ENCODE measurements at places on chromosomes 3 and 15. TPM values are rescaled to one million over a fixed set of nuclear protein-coding genes. Genes with fewer than 3 reads are reported as not detected.

Gene MAGI1
- 13.8 TPM for total RNA-seq

Gene CD200
- total RNA-seq = 0.76 TPM

Gene MOBP
- total RNA-seq = not detected

- no peaks in the 10 kb centered on the region for H3K36me3 ChIP-seq
- no peaks in the 10 kb centered on the region for H3K27me3 ChIP-seq
- peaks cover 12% of the 10 kb centered on the region for H3K4me1 ChIP-seq
- peak overlapping the region; percentile 41 for H3K4me3 ChIP-seq
- H3K27ac ChIP-seq = peak overlapping the region; percentile 8
Measured at GRCh38 chr15:33126559-33127290, 67.8 kb downstream of the FMN1 start.

GRCh38 chr3:65844370-65844769 is 194.3 kb downstream of the MAGI1 start:
- H3K36me3 ChIP-seq = no peaks in the 10 kb centered on the region
- no peaks in the 10 kb centered on the region for H3K27me3 ChIP-seq
- no peaks in the 10 kb centered on the region for H3K4me1 ChIP-seq
- H3K4me3 ChIP-seq = no peak overlapping the region
- no peak overlapping the region for H3K27ac ChIP-seq
- no peak for DNase-seq

DNA sequence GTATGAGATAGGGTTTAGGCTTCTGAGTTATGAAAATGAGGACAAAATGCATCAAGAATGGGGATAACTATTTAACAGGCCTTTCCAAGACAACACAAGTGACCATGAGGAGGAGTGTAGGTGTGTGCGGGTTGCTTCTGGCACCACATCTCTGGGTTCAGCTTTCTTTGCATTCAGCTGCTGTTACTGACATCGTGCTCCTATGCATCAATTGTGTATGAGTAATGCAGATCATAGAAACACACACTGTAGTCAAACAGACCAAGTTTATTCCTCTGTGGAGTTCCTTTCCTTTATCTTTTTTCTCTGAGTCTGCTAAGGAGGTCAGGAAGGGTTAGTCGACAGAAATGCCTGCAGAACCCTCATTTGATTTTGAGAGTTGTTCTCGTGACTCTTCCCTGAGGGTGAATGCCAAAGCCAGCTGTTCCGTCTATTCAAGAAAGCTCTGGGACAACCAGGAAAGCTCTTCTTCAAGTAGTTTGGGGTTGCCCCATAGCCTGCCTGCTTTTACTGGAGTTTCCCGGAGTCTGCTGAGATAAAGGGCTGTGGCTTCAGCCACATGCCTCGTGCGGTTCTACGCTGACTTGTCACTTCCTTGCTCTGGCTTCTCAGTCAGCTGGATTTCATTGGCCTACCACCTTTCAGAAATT is 136.7 kb upstream of the TLE3 start:
- H3K27ac ChIP-seq = peak overlapping the region; percentile 77
- peak; percentile 93 for DNase-seq
- no peaks in the 10 kb centered on the region for H3K36me3 ChIP-seq
- H3K4me3 ChIP-seq = peak overlapping the region; percentile 6
- H3K27me3 ChIP-seq = no peaks in the 10 kb centered on the region
- H3K4me1 ChIP-seq = peaks cover 36% of the 10 kb centered on the region

DNA sequence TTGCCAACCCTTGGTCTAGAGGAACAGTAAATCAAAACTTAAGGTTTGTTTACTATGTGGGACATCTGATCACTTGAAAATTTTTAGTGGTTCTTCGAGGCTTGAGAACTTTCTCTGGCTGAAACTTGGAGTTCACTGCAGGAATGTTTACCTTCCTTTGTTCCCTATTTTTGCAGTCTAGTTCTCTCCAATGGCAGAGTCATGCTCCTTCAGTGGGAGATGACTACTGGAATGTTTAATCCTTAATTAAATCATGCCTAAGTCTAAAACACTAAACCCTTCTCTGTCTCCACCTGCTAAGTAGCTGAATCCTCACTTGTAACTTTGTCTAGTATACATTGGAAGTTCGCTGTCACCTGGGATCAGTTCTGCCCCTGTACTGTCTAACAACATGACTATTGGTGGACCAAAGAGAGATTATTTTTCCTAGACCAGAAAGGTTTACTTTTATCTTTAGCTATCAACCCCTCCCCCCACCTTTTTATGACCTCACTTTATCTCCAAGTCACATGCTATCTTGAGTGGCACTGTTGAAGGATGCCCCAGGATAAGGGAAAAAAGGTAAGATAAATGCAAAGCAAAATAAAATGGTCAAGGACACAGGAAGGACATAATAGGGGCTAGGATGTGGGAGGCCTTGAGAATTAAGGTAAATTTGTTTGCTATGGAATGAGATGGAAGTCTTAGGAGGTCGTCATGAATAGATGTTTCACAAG is 1.2 kb upstream of the ZNF609 start:
- peaks cover 20% of the 10 kb centered on the region for H3K4me1 ChIP-seq
- DNase-seq = no peak
- H3K4me3 ChIP-seq = peak overlapping the region; percentile 75
- H3K27me3 ChIP-seq = no peaks in the 10 kb centered on the region

Gene ANKRD34C
- not detected for total RNA-seq

Gene GRK7
- not detected for total RNA-seq

- H3K4me1 ChIP-seq = peaks cover 16% of the 10 kb centered on the region
- DNase-seq = peak; percentile 99
- H3K27me3 ChIP-seq = no peaks in the 10 kb centered on the region
Measured at GRCh38 chr3:190566043-190566933, 52.4 kb downstream of the IL1RAP start.

Gene IQCF5
- total RNA-seq = not detected

- no peaks in the 10 kb centered on the region for H3K36me3 ChIP-seq
- no peak overlapping the region for H3K4me3 ChIP-seq
- H3K4me1 ChIP-seq = no peaks in the 10 kb centered on the region
- H3K27ac ChIP-seq = no peak overlapping the region
- H3K27me3 ChIP-seq = no peaks in the 10 kb centered on the region
Measured at GRCh38 chr15:90062462-90062932, 39.8 kb downstream of the IDH2 start.

GRCh38 chr3:127444761-127445160 is 145.8 kb downstream of the TPRA1 start:
- peaks cover 16% of the 10 kb centered on the region for H3K27me3 ChIP-seq
- H3K36me3 ChIP-seq = no peaks in the 10 kb centered on the region
- H3K27ac ChIP-seq = no peak overlapping the region
- H3K4me3 ChIP-seq = no peak overlapping the region
- DNase-seq = no peak
- H3K4me1 ChIP-seq = no peaks in the 10 kb centered on the region

DNA sequence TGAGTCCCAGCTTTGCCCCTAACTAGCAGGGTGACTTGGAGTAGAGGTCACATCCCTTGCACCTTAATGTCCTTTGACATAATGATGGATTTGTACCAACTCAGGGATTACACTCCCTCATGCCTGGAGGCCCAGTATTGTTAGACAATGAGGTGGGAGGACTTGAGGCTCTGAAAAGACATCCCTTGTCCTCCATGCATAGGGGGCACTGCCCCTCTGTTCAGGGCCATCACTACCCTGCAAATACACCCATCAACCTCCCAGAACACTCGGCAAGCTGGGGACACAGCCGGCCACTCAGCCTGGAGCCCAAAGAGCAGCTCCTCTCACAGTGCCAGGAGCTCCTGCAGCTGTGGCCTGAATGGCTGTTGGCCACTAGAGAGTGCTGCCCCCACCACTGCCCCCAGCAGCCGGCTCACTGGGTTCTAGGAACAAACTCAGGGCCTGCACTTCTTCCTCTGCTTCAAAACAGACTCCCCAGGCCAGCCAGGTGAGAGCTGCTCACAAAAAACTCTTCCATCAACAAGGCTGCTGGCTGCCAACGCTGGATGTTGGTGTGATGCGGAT is 90.2 kb downstream of the GABRB3 start:
- H3K4me1 ChIP-seq = no peaks in the 10 kb centered on the region
- no peak overlapping the region for H3K27ac ChIP-seq
- H3K4me3 ChIP-seq = no peak overlapping the region
- H3K36me3 ChIP-seq = no peaks in the 10 kb centered on the region

Gene KBTBD13
- not detected for total RNA-seq

DNA sequence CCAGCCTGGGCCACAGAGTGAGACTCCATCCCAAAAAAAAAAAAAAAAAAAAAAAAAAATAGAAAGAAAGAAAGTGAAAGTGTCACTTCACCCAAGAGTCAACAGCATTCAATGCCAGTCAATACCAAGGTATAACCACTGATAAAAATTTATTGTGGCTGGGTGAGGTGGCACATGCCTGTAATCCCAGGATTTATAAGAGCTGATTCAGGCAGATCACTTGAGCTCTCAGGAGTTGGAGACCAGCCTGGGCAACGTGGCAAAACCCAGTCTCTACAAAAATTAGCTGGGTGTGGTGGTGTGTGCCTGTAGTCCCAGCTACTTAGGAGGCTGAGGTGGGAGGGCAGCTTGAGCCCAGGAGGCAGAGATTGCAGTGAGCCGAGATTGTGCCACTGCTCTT is 46.5 kb upstream of the PIK3CB start:
- no peak overlapping the region for H3K27ac ChIP-seq
- no peak for DNase-seq
- no peaks in the 10 kb centered on the region for H3K4me1 ChIP-seq
- no peaks in the 10 kb centered on the region for H3K27me3 ChIP-seq

DNA sequence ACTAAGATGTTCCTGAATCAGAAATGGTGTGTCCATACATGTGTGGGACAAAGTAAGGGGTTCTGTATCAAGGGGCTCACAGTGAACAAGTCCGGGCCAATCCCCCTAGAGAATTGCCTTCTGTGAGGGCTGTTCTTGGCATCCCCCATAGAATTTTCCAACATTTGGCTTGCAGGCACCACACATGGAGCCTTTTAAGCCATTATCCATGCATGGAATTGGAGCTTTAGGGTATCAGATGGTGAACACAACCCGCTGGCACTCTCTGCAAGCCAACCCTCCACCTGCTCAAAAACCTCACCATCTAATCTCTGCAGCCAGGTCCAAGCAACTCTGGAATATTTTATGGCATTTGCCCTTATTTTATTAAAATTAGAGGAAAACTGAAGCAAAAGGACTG is 278.7 kb downstream of the ERC2 start:
- no peak overlapping the region for H3K4me3 ChIP-seq
- no peaks in the 10 kb centered on the region for H3K27me3 ChIP-seq
- no peak overlapping the region for H3K27ac ChIP-seq
- no peaks in the 10 kb centered on the region for H3K36me3 ChIP-seq
- H3K4me1 ChIP-seq = no peaks in the 10 kb centered on the region

DNA sequence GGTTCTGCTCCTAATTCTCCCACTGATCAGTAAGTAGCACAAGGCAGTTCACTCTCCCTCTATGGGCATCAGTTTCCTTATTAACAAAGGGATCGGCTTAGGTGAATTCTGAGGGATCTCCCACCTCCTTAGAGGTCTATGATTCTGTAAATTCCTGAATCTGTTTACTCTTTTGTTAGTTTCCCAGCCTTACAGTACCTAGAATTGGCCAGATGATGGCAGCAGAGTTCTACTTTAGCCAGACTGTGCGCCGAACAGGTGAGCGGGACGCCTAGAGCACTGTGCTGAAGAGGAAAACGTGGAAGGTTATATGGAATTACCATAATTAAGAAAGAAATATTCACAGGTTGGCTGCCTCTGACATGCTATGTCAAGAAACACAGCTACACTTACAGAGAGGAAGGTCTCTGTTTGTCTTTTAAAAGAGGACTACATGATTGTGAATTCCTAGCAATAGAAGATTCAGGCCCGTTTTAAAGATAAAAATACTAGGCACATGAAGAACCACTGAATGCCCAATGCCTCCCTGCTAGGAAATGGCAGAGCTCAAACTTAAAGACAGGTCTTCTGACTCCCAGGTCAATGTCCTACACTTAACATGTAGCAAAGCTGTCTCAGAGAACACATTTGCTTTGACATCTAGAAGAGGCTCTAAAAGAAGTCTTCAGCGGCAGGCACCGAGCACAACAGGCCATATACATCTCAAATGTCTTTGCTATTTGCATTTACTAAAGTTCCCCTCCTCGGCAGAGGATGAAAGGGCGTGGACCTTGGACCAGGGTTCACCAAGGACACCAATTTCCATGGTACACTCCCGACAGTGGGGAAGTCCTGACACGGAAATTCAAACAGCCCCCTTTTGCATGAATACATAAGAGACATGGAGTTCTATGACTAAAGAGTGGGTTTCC is 259.9 kb downstream of the FGF12 start:
- no peak overlapping the region for H3K27ac ChIP-seq
- no peaks in the 10 kb centered on the region for H3K4me1 ChIP-seq
- no peak overlapping the region for H3K4me3 ChIP-seq

GRCh38 chr3:142355692-142356091 is 92.1 kb downstream of the XRN1 start:
- peaks cover 50% of the 10 kb centered on the region for H3K36me3 ChIP-seq
- H3K4me3 ChIP-seq = no peak overlapping the region
- H3K27ac ChIP-seq = no peak overlapping the region
- H3K27me3 ChIP-seq = no peaks in the 10 kb centered on the region

DNA sequence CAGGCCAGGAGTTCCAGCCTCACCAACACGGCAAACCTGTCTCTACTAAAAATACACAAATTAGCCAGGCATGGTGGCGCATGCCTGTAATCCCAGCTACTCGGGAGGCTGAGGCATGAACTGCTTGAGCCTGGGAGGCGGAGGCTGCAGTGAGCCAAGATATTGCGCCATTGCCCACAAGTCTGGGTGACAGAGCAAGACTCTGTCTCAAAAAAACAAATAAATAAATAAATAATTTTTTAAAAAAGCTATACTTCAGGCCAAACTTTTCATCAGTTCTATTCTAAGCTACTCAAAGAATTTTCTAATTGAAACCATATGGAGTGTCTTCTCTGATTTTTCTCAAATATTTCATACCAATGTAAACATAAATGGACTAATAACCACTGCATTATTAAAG is 43.5 kb downstream of the PHC3 start:
- H3K4me1 ChIP-seq = no peaks in the 10 kb centered on the region
- no peak overlapping the region for H3K27ac ChIP-seq
- no peaks in the 10 kb centered on the region for H3K27me3 ChIP-seq

GRCh38 chr3:57281715-57282114 is 10.8 kb downstream of the ASB14 start:
- no peaks in the 10 kb centered on the region for H3K36me3 ChIP-seq
- peak; percentile 58 for DNase-seq
- H3K27me3 ChIP-seq = no peaks in the 10 kb centered on the region
- peaks cover 8% of the 10 kb centered on the region for H3K4me1 ChIP-seq
- H3K27ac ChIP-seq = no peak overlapping the region

GRCh38 chr3:151561878-151562277 is 101.0 kb upstream of the IGSF10 start:
- H3K4me1 ChIP-seq = peaks cover 12% of the 10 kb centered on the region
- no peak overlapping the region for H3K4me3 ChIP-seq
- no peaks in the 10 kb centered on the region for H3K27me3 ChIP-seq
- DNase-seq = no peak
- no peaks in the 10 kb centered on the region for H3K36me3 ChIP-seq
- H3K27ac ChIP-seq = no peak overlapping the region

GRCh38 chr15:70200511-70201424 is 103.1 kb upstream of the TLE3 start:
- H3K27me3 ChIP-seq = no peaks in the 10 kb centered on the region
- H3K4me3 ChIP-seq = no peak overlapping the region
- H3K36me3 ChIP-seq = no peaks in the 10 kb centered on the region
- DNase-seq = peak; percentile 32
- peaks cover 14% of the 10 kb centered on the region for H3K4me1 ChIP-seq

GRCh38 chr15:47349179-47349578 is 368.1 kb upstream of the SEMA6D start:
- no peak overlapping the region for H3K27ac ChIP-seq
- H3K4me1 ChIP-seq = no peaks in the 10 kb centered on the region
- H3K4me3 ChIP-seq = no peak overlapping the region
- DNase-seq = no peak
- H3K36me3 ChIP-seq = no peaks in the 10 kb centered on the region

All from GM23248 (cell line).